ENCODE measurements at places on chromosomes 4 and X. TPM values are rescaled to one million over a fixed set of nuclear protein-coding genes. Genes with fewer than 3 reads are reported as not detected.

Gene RNF175
- 1.4 TPM for total RNA-seq

Gene RAB41
- not detected for total RNA-seq

Gene TRIM60
- total RNA-seq, result not detected

Gene DNAJB14
- total RNA-seq, result 34.6 TPM

Gene SMPX
- not detected for total RNA-seq

Gene ATP11C
- 20.8 TPM for total RNA-seq

Gene XAGE1B
- total RNA-seq, result not detected

Gene SLC2A9
- total RNA-seq, result 0.86 TPM

Gene CWH43
- not detected for total RNA-seq

Gene TCP11X2
- total RNA-seq, result not detected

Gene CXCL8
- not detected for total RNA-seq

Gene AWAT2
- not detected for total RNA-seq

Gene TEX13D
- 0.07 TPM for total RNA-seq

Gene CFAP99
- total RNA-seq, result not detected

Gene CTSO
- 2.1 TPM for total RNA-seq

Gene NDP
- not detected for total RNA-seq

Gene PPEF2
- total RNA-seq, result 0.21 TPM

Gene CHIC1
- total RNA-seq, result 4.5 TPM

Gene HGFAC
- total RNA-seq, result not detected

Gene RASGEF1B
- total RNA-seq, result 6.5 TPM

Gene TLR6
- total RNA-seq, result 3.6 TPM

Gene SOX3
- not detected for total RNA-seq

Gene KLHL4
- not detected for total RNA-seq

Gene PLAC8
- total RNA-seq, result 62.0 TPM

Gene ARMCX2
- total RNA-seq, result 10.9 TPM

Gene C1QTNF7
- total RNA-seq, result not detected

Gene FBXW7
- total RNA-seq, result 26.7 TPM

Gene SSX2B
- total RNA-seq, result not detected

Gene CPXCR1
- not detected for total RNA-seq

Gene IQCM
- total RNA-seq, result not detected

Gene TLR10
- total RNA-seq, result 0.12 TPM

Gene NRK
- total RNA-seq, result not detected

Data from activated naive CD4-positive, alpha-beta T cell treated with anti-CD3 and anti-CD28 coated beads for 36 hours (primary cell).